Mammary microvascular endothelial cell (primary cell): ENCODE measurements at places on chromosomes 7 and 10. TPM values are rescaled to one million over a fixed set of nuclear protein-coding genes. Genes with fewer than 3 reads are reported as not detected.

KNDC1 gene
- total RNA-seq: 0.13 TPM in 1 of 2 replicates, not detected in the other

EDRF1 gene
- total RNA-seq: 7.0 and 12.6 TPM in 2 replicates

ZNF804B gene
- total RNA-seq: not detected in 2 replicates

PITX3 gene
- total RNA-seq: not detected in 2 replicates

CCDC3 gene
- total RNA-seq: 1.6 and 2.4 TPM in 2 replicates

STK32C gene
- 13.2 and 21.4 TPM in 2 replicates for total RNA-seq

LEP gene
- total RNA-seq: not detected in 2 replicates

CD36 gene
- 6.5 and 9.4 TPM in 2 replicates for total RNA-seq

DKK1 gene
- 148 and 166 TPM in 2 replicates for total RNA-seq

EPHB4 gene
- total RNA-seq: 141 and 146 TPM in 2 replicates
